ENCODE measurements at places on chromosomes 5 and 9.

DNA sequence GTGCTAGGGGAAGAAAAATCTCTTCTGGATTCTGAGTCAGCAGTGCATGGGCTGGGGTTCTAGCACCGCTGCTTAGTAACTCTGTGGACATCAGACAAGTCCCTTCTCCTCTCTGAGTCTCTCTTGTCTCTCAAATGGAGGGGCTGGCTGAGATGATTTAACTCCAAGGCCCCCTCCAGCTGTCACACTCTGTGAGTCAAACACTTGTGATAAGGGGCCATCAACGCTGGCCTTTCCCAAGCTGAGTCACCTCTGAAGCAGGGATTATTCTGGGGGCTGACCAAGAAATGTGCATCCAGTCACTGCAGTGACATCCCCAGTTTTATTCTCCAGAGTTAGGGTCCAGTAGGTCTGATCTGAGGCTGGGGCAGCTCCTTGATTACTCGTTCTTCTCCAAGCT, 110.4 kb upstream of the ZNF462 start:
- H3K27ac ChIP-seq, result no peak overlapping the region
- H3K27me3 ChIP-seq, result no peaks in the 10 kb centered on the region
- no peaks in the 10 kb centered on the region for H3K36me3 ChIP-seq
- no peak for DNase-seq
- no peak overlapping the region for H3K4me3 ChIP-seq

DNA sequence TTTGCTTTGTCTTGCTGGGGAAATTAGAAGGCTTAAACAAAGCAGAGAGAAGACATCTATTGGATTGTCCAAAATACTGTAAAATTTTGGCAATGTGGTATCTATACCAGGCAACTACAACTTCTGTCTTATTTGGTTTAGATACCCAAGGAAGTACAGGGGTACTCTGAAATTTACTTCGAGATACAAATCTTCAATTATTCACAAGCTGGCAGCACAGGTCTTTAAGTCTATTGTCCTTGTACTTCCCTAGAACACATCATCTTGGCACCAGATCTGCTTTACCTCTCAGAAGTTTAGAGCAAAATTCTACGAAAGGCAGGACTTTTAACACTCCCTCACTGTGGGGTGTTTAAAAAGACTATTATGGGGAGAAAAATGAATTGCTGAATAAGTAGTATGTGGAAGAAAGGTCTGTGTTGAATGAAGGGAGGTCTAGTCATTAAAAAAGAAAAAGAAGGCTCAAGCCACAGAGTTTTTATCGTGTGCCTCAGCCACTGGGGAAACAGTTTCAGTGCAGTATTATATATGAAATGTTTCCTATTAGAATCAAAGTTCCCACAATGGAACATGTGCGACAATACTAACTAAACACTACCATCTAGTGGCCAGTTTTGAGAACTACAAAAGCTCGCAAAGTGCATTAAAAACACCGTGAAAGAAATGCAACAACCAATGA, 93.7 kb downstream of the PDE4D start:
- peak; percentile 47 for DNase-seq
- no peak overlapping the region for H3K27ac ChIP-seq
- H3K4me3 ChIP-seq, result peak overlapping the region; percentile 17
- H3K4me1 ChIP-seq, result peaks cover 10% of the 10 kb centered on the region

DNA sequence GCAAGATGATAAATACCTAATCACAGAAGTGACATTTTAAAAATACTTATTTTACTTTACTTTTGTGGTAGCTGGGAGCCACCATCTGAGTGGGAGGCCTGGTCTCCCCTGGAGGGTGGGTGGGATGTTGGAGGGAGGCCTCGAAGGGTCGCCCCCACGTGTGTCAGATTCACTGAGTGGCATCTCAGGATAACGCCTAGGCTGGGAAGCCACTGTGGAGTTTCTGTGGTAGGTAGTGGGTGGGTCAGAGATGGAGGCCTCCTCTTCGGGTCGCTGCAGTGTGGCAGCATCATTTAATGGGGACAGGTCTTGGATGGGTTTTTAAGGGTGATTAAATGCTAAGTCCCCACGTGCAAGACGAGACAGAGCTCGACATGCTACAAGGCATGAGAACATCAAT, 1154.8 kb upstream of the CDH18 start:
- no peaks in the 10 kb centered on the region for H3K4me1 ChIP-seq
- H3K27ac ChIP-seq, result peak overlapping the region; percentile 37
- no peaks in the 10 kb centered on the region for H3K36me3 ChIP-seq
- no peak for DNase-seq
- H3K27me3 ChIP-seq, result no peaks in the 10 kb centered on the region

DNA sequence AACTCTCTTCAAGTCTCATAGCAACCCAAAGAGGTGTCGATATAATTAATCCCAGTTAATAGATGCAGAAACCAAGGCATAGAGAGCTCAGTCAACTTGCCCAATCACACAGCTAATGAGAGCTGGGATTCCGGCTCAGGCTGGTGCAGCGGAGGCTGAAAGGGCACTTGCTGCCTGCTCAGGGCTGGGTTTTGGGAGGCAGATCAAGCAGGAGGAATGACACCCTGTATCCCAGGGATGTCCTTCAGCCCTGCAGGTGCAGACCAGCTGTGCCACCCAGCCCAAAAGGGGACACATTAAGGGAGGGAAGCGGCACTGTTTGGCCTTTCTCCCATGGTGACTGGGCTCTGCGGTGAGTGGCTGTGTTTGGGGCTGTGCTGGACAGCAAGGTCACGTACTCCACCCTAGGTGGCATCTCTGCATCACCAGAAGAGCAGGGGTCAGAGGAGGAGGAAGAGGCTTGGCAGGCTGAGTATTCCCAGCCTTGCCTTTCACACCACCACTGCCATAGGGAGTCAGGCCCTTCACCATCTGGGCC, 124.1 kb downstream of the MVB12B start:
- peaks cover 45% of the 10 kb centered on the region for H3K4me1 ChIP-seq
- H3K27me3 ChIP-seq, result no peaks in the 10 kb centered on the region
- no peaks in the 10 kb centered on the region for H3K36me3 ChIP-seq
- no peak for DNase-seq
- H3K4me3 ChIP-seq, result no peak overlapping the region
- H3K27ac ChIP-seq, result no peak overlapping the region

DNA sequence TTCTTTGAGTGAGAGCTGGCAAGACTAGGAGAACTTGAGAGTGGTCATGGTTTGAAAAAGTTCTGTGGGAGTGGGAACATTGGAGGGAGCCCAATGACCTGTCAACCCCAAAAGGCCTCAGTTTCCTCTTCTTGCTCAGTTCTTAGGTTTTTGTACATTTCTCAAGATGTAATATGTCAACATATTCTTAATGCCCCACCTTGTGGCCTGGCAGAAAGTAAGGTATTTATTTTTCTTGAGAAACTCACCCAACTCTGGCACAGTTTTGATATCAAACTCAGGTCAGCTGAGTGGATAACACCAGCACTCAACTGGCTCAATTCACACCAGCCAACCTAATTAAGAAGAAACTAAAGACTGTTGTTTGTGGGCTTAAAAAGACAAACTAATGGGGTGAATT, 123.0 kb upstream of the SLC27A6 start:
- no peak overlapping the region for H3K4me3 ChIP-seq
- no peaks in the 10 kb centered on the region for H3K36me3 ChIP-seq
- no peaks in the 10 kb centered on the region for H3K27me3 ChIP-seq

- no peak overlapping the region for H3K27ac ChIP-seq
- no peaks in the 10 kb centered on the region for H3K4me1 ChIP-seq
- H3K4me3 ChIP-seq, result no peak overlapping the region
- no peaks in the 10 kb centered on the region for H3K27me3 ChIP-seq
- DNase-seq, result no peak
Observed at GRCh38 chr5:150734579-150735384, 24.0 kb downstream of the DCTN4 start.

GRCh38 chr5:139954022-139954421, 89.1 kb downstream of the NRG2 start:
- no peak overlapping the region for H3K4me3 ChIP-seq
- peaks cover 2% of the 10 kb centered on the region for H3K27me3 ChIP-seq
- no peak overlapping the region for H3K27ac ChIP-seq

- H3K4me3 ChIP-seq, result peak within 1 kb of the TSS; percentile 76
- peaks cover 61% of the 10 kb centered on the region for H3K4me1 ChIP-seq
- H3K27me3 ChIP-seq, result peaks cover 100% of the 10 kb centered on the region
Observed at GRCh38 chr9:124011460-124012301, at the start of gene LHX2. TSS of gene LHX2 (plus strand) at chr9:124011768. CDS start at chr9:124012349, 581 bp downstream.

DNA sequence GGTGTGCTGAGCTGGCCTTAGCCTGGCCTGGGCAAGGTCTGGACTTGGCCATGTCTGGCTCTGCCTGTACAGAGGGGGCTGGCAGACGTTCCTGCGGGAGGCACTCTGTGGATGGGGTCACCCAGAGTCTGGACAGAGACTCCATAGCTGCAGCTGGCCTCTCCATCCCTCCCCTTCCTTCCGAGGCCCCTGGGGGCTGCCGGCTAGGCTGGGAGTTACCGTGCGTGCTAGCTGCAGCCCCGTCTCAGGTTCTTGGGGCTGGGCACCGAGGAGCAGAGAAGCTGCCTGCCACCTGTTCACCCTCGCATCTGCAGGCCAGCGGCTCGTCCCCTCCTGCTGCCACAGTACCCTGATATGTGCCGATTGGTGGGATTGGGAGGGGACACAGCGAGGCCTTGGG, 63.4 kb downstream of the RXRA start:
- H3K27ac ChIP-seq, result no peak overlapping the region
- no peak for DNase-seq
- no peaks in the 10 kb centered on the region for H3K27me3 ChIP-seq
- H3K4me1 ChIP-seq, result peaks cover 10% of the 10 kb centered on the region

DNA sequence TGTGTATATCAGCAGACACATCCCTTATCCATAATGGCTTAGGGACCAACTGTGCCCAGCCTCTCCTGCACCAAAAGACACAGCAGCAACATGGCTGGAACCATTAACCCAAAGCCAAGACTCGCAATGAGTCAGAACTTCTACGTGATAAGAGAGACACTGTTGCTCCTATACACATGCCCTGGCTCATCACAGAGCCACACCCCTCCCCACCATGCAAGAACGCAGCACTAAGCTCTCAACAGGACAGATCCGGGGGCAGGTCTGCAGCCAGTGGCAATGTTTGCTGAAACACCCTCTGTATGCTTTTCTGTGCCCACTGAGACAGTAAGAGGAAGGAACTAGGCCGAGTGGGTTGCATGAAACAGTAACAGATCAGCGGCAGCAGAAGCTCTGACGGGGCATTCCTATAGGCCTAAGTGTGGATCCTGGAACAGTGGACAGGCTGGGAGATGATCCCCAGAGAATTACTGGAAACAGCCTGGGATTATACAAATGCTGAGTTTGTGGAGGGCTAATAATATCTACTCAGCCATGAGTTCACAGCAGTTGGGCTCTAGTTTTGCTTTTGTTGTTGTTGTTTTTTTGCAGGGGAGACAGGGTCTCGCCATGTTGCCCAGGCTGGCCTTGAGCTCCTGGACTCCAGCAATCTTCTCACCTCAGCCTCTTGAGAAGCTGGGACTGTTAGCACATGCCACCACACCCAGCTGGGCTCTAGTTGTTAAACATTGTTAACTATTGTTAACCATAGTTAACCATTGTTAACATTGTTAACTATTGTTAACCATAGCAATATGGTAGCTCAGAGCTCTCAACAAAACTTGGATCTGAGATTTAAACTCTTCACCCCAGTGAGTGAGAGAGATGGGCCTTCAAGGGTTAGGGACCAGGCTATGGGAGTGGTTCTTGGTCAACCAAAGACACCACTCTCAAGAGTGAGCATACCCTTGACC, 41.0 kb downstream of the B4GALT1 start:
- peaks cover 14% of the 10 kb centered on the region for H3K4me1 ChIP-seq
- H3K27me3 ChIP-seq, result no peaks in the 10 kb centered on the region
- no peak for DNase-seq
